ENCODE measurements at places on chromosomes 11 and 22.

- no peak for DNase-seq
Observed at GRCh38 chr11:76551400-76551799, 106.6 kb downstream of the EMSY start.

DNA sequence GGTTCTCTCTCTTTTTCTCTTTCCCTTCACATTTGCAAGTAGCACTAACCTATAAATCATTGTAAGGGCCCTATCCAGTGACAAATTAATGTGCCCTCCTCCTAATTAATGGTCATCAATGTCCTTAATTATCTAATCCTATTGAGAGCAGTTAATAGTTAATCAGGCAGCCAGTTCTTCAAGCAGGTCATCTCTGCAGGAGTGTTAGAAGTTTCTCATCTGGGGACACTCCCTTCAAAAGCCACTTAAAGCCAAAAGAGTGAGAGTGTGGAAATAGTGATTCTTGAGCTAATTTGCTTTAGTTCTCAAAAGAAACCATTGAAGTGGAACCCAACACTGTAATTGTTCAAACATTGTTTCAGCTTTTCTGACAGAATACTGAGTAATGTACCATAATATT lies 141.6 kb downstream of the ELP4 start:
- DNase-seq = no peak

DNA sequence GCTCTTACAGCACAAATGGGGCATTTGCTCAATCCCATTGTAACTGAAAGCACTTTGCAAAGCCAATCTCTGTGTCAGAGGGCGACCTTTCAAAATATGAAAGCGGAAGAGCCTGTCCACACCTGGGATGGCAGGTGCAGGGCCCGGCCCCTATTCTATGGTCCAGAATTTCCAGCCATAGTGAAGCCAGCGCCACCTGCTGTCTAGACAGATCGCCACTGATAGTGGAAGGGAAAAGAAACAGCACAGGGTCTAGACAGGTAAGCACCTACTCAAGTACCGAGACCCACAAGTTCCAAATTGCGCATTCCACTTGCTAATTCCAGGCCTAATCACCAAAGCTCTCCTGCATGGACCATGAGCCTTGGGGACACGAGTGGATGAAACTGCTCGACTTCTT lies 141.4 kb downstream of the NTM start:
- DNase-seq = no peak

DNA sequence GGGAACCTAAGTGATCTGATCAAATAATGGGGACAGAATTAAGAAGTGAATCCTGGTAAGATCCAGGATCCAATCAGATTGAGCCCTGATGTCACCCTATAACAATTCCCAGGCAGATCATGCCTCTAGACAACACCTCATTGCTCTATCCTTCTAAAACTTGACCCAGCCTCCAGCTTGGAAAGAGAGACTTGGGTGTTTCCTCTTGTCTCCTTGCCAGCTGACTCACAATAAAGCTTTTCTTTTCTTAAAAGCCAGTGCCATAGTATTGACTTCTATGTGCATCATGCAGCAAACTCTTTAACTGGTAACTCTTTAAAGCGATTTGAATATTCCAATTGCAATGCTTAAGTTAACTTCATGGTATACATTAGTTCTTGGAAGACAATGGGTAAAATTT lies 109.6 kb upstream of the CHORDC1 start:
- peak; percentile 51 for DNase-seq

DNA sequence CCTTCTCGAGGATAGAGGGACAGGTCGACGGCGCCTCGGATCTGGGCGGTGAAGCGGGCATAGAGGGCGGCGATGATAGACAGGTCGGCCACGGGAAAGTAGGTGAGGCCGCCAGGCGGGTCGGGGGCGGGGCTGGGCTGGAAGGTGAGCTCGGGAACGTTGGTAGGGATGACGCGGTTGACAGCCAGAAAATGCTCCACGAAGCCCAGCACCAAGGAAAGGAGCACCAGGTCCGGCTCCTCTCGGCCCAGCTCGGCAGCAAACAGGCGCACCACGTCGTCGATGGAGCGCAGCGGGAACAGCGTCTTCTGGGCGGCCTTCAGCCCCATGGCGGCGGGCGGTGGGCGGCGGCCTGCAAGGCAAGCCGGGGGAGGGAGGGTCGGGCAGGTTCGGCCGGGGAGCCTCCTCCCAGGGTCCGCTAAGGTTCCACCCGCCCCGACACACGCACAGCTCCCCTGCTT lies 540 bp downstream of the MEN1 start:
- DNase-seq = peak; percentile 44

GRCh38 chr22:21940521-21940920 lies 12.1 kb downstream of the PPM1F start:
- DNase-seq = no peak

Measured in foreskin keratinocyte (primary cell).